ENCODE measurements at places on chromosomes 5 and 9. TPM values are rescaled to one million over a fixed set of nuclear protein-coding genes. Genes with fewer than 3 reads are reported as not detected.

GRCh38 chr9:136675477-136676296, 11.6 kb downstream of the AGPAT2 start:
- no peaks in the 10 kb centered on the region for H3K4me1 ChIP-seq
- H3K4me3 ChIP-seq, result no peak overlapping the region
- no peak overlapping the region for H3K27ac ChIP-seq
- H3K36me3 ChIP-seq, result peaks cover 2% of the 10 kb centered on the region
- no peak for DNase-seq

DNA sequence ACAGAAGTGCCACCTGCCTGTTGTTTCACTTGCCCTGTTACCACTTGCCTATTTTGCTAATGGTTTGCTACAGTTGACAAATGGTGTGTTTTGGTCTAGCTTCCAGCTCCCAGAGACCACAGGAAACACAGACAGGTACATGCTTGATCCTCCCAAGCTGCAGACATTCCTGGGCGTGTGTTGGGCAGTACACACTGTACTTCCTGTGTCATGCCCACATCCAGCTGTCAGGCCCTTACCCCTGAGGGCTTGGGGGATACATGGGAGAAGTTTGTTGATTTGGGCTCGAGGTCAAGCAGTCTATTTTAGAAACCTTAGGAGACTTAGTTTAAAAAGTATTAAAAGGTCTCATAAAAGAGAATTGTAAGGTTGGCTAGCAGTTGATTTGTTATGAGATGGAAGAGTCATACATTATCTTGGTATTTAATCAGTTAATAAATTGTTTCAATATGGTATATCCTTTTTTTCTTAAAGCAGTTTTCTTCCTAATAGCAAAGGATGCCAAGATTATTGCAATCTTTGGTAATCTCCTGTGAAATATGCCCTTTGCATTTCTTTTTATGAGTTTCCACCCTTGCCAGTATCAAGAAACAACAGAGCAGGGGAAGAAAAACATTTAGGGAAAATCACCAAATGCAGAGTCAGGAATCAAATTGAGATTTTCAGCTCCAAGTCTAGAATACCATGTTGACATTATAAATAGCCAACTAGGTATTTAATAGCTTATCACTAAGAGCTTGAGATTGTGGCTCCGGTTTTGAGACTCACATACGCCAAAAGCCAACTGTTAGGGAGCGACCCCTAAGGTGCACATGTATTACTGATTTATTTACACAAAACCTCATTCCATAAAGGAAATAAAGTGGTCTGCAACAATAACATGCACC, 52.3 kb upstream of the CD180 start:
- no peaks in the 10 kb centered on the region for H3K36me3 ChIP-seq
- no peaks in the 10 kb centered on the region for H3K27me3 ChIP-seq
- peak overlapping the region; percentile 25 for H3K27ac ChIP-seq
- no peak overlapping the region for H3K4me3 ChIP-seq
- no peak for DNase-seq

GRCh38 chr5:125263356-125263755, 516.9 kb upstream of the ZNF608 start:
- DNase-seq, result no peak
- no peak overlapping the region for H3K27ac ChIP-seq
- no peaks in the 10 kb centered on the region for H3K27me3 ChIP-seq
- no peaks in the 10 kb centered on the region for H3K4me1 ChIP-seq

DNA sequence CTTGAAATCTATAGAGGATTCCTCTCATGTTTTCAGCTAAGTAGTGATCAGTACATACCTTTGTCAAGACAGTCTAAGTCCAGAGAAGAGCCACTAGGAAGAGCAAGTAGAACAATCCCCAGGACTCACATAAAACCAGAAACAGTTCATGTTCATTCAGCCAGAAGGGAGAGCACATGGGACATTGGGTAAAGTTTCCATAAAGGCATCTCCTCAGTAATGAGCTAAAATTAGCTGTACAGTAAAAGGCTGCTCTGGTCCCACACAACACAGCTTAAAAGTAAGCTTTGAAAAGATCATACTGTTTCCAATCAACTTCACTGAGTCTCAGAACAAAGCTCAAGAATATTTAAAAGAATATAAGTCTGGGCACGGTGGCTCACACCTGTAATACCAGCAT, 32.4 kb downstream of the HOMER1 start:
- DNase-seq, result no peak
- H3K27ac ChIP-seq, result no peak overlapping the region
- no peak overlapping the region for H3K4me3 ChIP-seq
- no peaks in the 10 kb centered on the region for H3K27me3 ChIP-seq
- no peaks in the 10 kb centered on the region for H3K36me3 ChIP-seq
- no peaks in the 10 kb centered on the region for H3K4me1 ChIP-seq

GRCh38 chr9:73916016-73916673, 581.0 kb upstream of the RORB start:
- H3K36me3 ChIP-seq, result no peaks in the 10 kb centered on the region
- no peaks in the 10 kb centered on the region for H3K4me1 ChIP-seq
- H3K27ac ChIP-seq, result no peak overlapping the region
- DNase-seq, result no peak

- H3K36me3 ChIP-seq, result peaks cover 4% of the 10 kb centered on the region
- no peaks in the 10 kb centered on the region for H3K27me3 ChIP-seq
- no peaks in the 10 kb centered on the region for H3K4me1 ChIP-seq
- no peak overlapping the region for H3K4me3 ChIP-seq
- no peak for DNase-seq
- H3K27ac ChIP-seq, result no peak overlapping the region
Observed at GRCh38 chr9:93648181-93648580, 71.8 kb downstream of the PHF2 start.

DNA sequence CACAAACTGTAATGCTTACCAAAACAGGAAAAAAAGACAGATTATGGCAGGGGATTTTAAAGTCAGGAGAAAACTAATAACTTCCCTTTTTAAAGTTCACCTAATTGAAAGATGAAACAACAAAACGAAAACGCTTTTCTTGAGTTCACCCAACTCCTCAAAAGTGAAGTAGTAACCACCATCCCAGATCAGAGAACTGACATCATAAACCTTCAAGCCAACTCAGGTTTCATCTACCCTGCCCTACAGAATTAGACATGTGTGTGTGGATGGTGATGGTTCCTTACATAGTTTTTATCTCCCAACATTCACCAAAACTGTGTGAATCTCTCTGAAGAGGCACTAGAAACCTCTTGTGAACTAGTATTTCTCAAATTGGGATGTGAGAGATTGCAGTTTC, 195.2 kb upstream of the PTGER4 start:
- no peak for DNase-seq
- peaks cover 78% of the 10 kb centered on the region for H3K4me1 ChIP-seq
- no peak overlapping the region for H3K4me3 ChIP-seq

GRCh38 chr9:126992427-126992826, 77.8 kb downstream of the RALGPS1 start:
- H3K27ac ChIP-seq, result no peak overlapping the region
- H3K27me3 ChIP-seq, result peaks cover 57% of the 10 kb centered on the region
- peaks cover 6% of the 10 kb centered on the region for H3K4me1 ChIP-seq
- H3K4me3 ChIP-seq, result no peak overlapping the region
- no peak for DNase-seq

- no peak for DNase-seq
- no peaks in the 10 kb centered on the region for H3K27me3 ChIP-seq
- H3K4me3 ChIP-seq, result no peak overlapping the region
Observed at GRCh38 chr5:82046276-82046647, 74.4 kb downstream of the ATG10 start.

- H3K27ac ChIP-seq, result no peak overlapping the region
- no peak overlapping the region for H3K4me3 ChIP-seq
- no peaks in the 10 kb centered on the region for H3K36me3 ChIP-seq
- no peaks in the 10 kb centered on the region for H3K4me1 ChIP-seq
Observed at GRCh38 chr9:18433620-18434019, 40.3 kb upstream of the ADAMTSL1 start.

GRCh38 chr5:149363358-149363757, 5.5 kb downstream of the PCYOX1L start:
- H3K27ac ChIP-seq, result no peak overlapping the region
- H3K4me1 ChIP-seq, result peaks cover 41% of the 10 kb centered on the region
- H3K27me3 ChIP-seq, result no peaks in the 10 kb centered on the region

DNA sequence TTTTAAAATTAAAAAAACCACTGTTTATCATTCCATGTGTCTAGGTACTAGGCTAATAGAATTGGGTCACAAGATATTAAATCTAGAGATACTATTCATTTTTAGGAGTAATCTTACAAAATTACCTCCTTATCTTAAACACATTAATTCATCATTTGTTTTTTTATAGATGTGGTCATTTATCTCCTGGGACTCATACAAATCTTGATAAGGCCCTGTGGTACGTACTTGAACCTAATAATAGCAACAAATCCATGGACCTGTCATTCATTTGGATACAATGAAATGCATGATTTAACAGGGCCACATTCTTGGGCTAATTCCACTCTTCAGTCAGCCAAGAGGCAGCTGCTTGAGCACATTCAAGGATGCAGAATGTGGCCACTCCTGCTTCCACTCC, 66.4 kb upstream of the MARCHF11 start:
- H3K4me1 ChIP-seq, result no peaks in the 10 kb centered on the region
- H3K4me3 ChIP-seq, result no peak overlapping the region
- DNase-seq, result no peak
- no peak overlapping the region for H3K27ac ChIP-seq
- H3K36me3 ChIP-seq, result no peaks in the 10 kb centered on the region

GRCh38 chr9:84504360-84504759, 163.8 kb upstream of the SLC28A3 start:
- H3K27ac ChIP-seq, result no peak overlapping the region
- no peaks in the 10 kb centered on the region for H3K27me3 ChIP-seq
- no peak overlapping the region for H3K4me3 ChIP-seq

DNA sequence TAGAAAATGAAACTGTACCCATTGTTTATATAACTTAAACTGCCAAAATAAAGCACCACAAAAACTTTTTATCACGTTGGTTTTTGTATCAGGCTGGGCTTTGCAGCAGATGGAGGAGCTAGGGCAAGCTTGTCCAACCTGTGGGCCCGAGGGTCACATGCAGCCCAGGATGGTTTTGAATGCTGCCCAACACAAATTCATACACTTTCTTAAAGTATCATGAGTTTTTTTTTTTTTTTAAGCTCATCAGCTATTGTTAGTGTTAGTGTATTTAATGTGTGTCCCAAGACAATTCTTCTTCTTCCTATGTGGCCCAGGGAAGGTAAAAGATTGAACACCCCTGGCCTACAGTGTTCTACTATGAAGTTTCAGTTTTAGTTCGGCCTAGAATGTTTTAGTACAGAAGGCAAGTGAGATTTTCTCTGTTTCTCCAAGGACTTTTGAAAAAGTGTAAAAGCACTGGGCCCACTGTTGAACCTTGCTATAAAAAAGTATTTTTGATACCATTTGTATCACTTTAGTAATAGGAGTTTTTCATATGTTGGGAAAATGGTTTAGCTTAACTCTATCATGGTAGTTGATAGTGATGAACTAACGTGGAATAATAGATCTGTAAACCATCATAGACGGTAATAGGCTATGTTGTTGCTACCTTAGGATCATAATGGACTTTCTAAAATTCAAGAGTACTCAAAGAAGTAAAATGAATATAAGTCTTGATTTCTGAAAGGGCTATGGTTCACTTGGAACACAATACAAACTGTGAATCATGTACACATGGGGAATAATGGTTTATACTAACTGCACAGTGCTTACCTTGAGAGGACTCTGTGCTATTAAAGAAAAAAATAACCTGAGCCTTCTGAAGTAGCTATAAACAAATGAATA, 2.9 kb downstream of the CDKN2A start:
- H3K4me3 ChIP-seq, result peak overlapping the region; percentile 25
- no peak for DNase-seq
- H3K36me3 ChIP-seq, result peaks cover 52% of the 10 kb centered on the region
- H3K4me1 ChIP-seq, result peaks cover 43% of the 10 kb centered on the region
- peaks cover 30% of the 10 kb centered on the region for H3K27me3 ChIP-seq

- no peak overlapping the region for H3K27ac ChIP-seq
- peaks cover 8% of the 10 kb centered on the region for H3K27me3 ChIP-seq
- H3K4me1 ChIP-seq, result no peaks in the 10 kb centered on the region
Observed at GRCh38 chr9:83027153-83027891, 35.6 kb downstream of the RASEF start.

GRCh38 chr5:65157906-65158603, 323.7 kb downstream of the ADAMTS6 start:
- no peak overlapping the region for H3K4me3 ChIP-seq
- H3K36me3 ChIP-seq, result no peaks in the 10 kb centered on the region
- DNase-seq, result no peak
- H3K4me1 ChIP-seq, result peaks cover 8% of the 10 kb centered on the region
- H3K27ac ChIP-seq, result no peak overlapping the region

DNA sequence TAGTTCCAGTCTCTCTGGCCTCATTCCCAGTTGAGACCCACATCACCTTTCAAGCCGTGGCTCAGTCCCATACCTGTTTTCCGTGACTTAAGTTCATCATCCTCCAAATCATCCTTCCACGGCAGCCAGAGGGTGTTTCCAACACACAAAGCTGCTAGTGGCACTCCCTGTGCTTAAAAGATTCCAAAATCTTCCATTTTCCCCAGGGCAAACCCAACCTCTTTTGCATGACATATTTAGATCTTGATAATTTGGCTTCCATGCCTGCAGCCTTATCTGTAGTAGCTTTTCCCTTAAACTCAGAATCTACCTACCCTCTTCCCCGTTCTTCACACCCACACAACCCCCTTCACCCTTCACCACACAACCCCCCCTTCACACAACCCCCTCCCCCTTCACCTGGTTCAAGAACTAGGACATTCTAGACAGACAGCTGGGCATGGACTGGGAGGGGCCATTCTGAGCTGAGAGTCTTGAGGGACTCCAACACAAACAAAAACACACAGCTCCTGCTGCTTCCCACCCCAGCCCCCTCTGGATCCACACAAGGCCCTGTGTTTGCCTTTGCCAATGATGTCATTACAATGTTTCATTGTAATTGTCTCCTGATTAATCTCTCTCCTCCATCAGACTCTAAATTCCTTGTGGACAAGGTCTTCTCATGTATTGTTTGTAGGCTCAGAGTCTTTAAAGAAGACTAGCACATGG, 268.2 kb downstream of the SH3GL2 start:
- no peaks in the 10 kb centered on the region for H3K36me3 ChIP-seq
- DNase-seq, result no peak
- no peak overlapping the region for H3K27ac ChIP-seq
- no peak overlapping the region for H3K4me3 ChIP-seq
- no peaks in the 10 kb centered on the region for H3K4me1 ChIP-seq

DNA sequence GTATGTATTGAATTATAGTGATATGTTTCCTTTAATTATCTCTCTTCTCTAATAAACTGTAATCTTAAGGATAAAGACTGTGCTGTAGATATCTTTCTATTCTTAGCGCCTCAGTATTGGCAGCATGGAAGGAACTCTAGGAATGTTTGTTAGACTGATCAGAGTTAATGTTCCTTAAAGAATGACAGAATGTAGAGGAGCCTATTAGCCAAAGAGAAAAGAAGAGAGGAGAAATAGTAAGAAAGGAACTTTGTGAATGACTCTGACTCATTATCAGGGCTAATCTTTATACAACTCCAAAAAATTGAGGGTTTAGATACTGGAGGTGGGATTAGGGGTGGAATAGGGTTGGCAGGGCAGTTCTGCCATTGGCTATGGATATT, 59.0 kb upstream of the NUDT12 start:
- H3K27me3 ChIP-seq, result no peaks in the 10 kb centered on the region
- no peaks in the 10 kb centered on the region for H3K36me3 ChIP-seq
- no peaks in the 10 kb centered on the region for H3K4me1 ChIP-seq
- no peak overlapping the region for H3K4me3 ChIP-seq
- DNase-seq, result no peak

- H3K36me3 ChIP-seq, result no peaks in the 10 kb centered on the region
- peaks cover 1% of the 10 kb centered on the region for H3K4me1 ChIP-seq
- H3K27ac ChIP-seq, result no peak overlapping the region
- DNase-seq, result no peak
Observed at GRCh38 chr9:2271426-2271825, 256.3 kb downstream of the SMARCA2 start.

IL17B gene
- total RNA-seq, result not detected

FBXW5 gene
- 103 TPM for total RNA-seq

CYLC2 gene
- not detected for total RNA-seq

FBP2 gene
- total RNA-seq, result not detected

RORB gene
- total RNA-seq, result 0.08 TPM

IFNK gene
- not detected for total RNA-seq

C9orf50 gene
- not detected for total RNA-seq

RNF208 gene
- total RNA-seq, result 3.6 TPM

CD72 gene
- total RNA-seq, result 15.0 TPM
